ENCODE measurements at places on chromosomes 5 and 9. TPM values are rescaled to one million over a fixed set of nuclear protein-coding genes. Genes with fewer than 3 reads are reported as not detected.
A peak's percentile ranks its signal among the peaks of the same experiment; 100 is the strongest.

Gene ZFP37
- 3.6 TPM for total RNA-seq

Gene SPATA31A3
- total RNA-seq: not detected

Gene C9
- not detected for total RNA-seq

DNA sequence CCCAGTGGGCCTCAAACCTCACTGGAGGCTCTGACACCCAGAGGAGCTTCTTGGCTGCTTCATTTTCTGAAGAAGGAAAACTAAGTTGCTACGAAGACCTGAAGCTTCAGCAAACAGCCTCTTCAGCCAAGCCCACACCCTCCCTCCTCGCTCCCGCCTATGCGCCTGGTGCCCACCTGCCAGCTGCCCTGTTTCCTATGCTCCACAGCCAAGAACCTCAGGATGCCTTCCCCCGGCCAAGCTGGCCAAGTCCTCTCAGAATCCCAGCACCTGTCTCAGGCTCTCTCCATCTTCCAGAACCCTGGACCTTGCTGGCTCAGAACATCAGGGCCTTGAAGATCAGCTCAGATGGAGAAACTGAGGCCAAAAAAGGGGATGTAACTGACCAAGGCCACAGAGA is 60.4 kb downstream of the STK10 start:
- H3K27ac ChIP-seq: no peak overlapping the region
- no peak overlapping the region for H3K4me3 ChIP-seq
- peaks cover 8% of the 10 kb centered on the region for H3K4me1 ChIP-seq
- DNase-seq: no peak

DNA sequence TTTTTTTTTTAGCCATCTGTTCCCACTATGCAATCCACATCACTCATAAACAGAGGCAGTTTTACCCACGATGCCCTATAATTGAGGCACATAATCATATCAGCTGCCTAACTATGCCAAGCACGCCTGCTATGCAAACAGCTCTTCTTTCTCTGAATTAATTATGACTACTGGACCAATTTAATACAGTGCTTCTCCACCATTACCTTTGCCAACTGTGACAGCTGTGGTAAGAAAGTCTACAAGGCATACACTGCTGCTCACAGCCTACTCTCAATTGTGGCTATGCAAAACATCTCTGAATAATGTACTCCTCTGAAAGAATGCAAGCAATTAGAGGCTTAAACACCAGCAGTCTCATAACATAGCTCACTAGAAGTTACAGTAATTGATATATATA is 97.1 kb downstream of the DTWD2 start:
- no peaks in the 10 kb centered on the region for H3K4me1 ChIP-seq
- H3K27me3 ChIP-seq: no peaks in the 10 kb centered on the region
- no peak for DNase-seq
- H3K27ac ChIP-seq: no peak overlapping the region
- no peak overlapping the region for H3K4me3 ChIP-seq

DNA sequence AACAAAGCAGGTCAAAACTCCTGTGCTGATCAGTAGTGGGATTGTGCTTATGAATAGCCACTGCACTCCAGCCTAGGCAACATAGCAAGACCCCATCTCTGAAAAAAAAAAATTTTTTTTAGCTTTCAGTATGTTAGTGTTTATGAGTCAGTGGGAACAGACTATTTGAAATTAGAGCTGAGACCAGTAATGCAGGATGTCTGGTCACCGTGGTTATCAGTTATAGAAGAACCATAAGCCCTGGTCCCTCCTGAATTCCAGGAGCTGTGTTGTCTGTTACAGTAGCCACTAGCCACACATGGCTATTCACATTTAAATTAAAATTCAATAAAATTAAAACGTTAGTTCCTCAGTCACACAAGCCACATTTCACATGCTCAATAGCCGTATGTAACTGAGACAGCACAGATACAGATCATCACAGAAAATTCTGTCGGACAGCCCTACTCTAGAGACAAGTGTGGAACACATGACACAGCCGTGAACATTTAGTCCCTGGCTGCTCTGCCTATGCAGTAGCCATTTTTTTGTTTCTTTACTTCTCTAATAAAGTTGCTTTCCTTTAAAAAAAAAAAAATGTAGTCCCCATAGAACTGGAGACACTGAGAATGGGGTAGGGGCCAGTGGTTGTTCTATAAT is 96.1 kb upstream of the SAP30L start:
- H3K27me3 ChIP-seq: no peaks in the 10 kb centered on the region
- no peak for DNase-seq
- H3K36me3 ChIP-seq: peaks cover 1% of the 10 kb centered on the region

GRCh38 chr9:27394154-27394825 is 97.3 kb upstream of the EQTN start:
- H3K4me3 ChIP-seq: no peak overlapping the region
- peaks cover 3% of the 10 kb centered on the region for H3K36me3 ChIP-seq
- peaks cover 51% of the 10 kb centered on the region for H3K4me1 ChIP-seq
- peak overlapping the region; percentile 28 for H3K27ac ChIP-seq

DNA sequence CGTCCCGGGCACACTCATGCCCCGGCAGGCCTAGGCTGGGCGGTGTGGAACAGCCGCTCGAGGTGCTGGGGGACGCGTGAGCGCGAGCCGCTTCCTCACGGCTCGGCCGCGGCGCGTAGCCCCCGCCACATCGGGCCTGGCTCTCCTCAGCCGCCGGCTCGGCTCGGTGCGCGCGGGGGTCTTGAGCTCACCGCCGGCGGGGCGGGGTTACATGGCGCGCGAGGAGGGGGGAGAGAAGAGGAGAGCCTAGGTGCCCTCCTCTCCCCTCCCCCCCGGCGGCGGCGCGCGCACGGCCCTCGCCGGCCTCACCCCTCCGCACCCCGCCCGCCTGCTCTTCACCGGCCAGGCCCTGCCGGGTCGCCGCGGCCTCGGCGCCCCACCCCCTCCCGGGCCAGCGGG is 7.7 kb downstream of the RANBP6 start:
- H3K36me3 ChIP-seq: peaks cover 17% of the 10 kb centered on the region
- H3K4me1 ChIP-seq: peaks cover 21% of the 10 kb centered on the region
- peak; percentile 89 for DNase-seq
- H3K4me3 ChIP-seq: peak overlapping the region; percentile 89
- no peaks in the 10 kb centered on the region for H3K27me3 ChIP-seq

Data from B cell (primary cell).